Brain (organoid and tissue), 16 donors: ENCODE measurements at places on chromosomes 4 and X.

DNA sequence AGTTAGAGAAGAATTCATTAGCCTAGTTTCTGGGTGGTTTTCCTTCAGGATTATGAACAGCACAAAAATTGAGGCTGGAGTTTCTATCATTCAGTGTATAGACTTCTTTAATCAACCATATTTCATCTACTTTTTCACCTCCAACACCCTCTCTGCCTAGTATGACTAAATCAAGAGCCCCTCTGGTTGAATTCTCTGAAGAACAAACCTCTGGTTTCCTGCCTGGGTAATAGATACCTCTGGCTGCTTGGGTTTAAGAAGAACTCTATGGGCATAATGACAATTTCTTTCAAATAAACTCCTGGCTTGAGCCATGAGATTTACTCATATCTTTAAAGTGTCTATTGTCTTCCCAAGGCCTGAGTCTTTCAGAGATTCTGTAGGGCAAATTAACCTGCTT lies 66.5 kb downstream of the C4orf33 start:
- no peak for DNase-seq

- no peak for DNase-seq
Observed at GRCh38 chrX:73615022-73615421, 52.0 kb downstream of the CHIC1 start.

- DNase-seq, result no peak
Observed at GRCh38 chrX:52420824-52421443, 52.1 kb downstream of the XAGE2 start.

- DNase-seq, result no peak
Observed at GRCh38 chr4:23382879-23383278, 507.0 kb downstream of the PPARGC1A start.

- DNase-seq, result no peak
Observed at GRCh38 chr4:17283832-17284231, 228.1 kb downstream of the QDPR start.

DNA sequence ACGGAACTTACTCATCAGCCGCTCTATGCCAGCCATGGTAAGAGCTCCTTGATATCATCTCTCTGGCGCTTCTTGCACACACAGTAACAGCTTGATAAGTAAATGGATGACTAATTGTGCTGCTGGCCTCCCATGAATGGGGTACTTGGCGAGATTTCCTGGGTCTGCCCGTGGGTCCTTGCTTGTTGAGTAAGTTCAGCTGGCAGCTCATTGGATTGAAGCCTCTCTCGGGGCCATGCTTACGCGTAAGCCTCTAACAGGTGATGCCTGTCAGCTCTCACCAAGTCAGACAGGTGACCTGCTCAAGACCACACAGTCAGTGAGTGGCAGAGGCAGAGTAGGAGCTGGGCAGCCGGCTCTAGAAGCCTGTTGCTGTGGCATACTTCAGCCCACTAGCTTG lies 7.7 kb downstream of the NSG1 start:
- no peak for DNase-seq

DNA sequence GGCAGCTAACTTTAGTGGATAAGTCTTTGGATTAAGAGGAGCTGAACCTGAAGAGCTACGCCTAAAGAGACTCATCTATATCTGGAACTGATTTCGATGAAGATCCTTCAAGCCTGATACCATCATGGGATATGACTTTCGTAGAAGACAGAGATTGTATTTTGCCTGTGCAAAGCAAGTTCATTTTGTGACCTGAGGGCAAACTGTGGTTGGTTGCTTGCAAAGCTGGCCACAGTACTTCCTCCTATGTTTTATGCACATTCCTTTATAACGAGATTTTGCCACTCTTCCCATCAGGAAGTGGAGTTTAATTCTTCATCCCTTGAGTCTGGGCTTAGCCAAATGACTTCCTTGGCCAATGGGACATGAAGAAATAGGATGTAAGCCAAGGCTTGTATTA lies 519.3 kb upstream of the NR3C2 start:
- DNase-seq, result no peak

- no peak for DNase-seq
Observed at GRCh38 chr4:83040269-83040668, 5.3 kb downstream of the COPS4 start.

DNA sequence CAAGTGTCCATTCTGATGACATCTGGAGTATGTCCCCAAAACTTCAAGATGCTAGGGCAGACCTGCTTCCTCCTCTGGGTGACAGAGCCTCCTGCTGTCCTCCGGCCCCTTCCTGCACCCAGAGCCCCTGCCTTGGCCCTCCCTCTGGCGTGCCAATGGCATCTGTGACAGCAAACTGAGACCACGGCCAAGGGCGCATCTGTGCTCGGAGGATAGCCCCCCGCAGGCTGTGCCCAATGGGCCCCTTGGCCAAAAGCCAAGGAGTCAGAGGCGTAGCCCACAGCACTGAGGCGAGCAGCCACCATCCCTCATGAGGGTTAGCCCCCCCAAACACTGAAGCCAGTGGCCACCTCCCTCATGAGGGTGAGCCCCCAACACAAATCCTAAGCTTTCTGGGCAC lies 7.9 kb downstream of the LRPAP1 start:
- DNase-seq, result no peak

DNA sequence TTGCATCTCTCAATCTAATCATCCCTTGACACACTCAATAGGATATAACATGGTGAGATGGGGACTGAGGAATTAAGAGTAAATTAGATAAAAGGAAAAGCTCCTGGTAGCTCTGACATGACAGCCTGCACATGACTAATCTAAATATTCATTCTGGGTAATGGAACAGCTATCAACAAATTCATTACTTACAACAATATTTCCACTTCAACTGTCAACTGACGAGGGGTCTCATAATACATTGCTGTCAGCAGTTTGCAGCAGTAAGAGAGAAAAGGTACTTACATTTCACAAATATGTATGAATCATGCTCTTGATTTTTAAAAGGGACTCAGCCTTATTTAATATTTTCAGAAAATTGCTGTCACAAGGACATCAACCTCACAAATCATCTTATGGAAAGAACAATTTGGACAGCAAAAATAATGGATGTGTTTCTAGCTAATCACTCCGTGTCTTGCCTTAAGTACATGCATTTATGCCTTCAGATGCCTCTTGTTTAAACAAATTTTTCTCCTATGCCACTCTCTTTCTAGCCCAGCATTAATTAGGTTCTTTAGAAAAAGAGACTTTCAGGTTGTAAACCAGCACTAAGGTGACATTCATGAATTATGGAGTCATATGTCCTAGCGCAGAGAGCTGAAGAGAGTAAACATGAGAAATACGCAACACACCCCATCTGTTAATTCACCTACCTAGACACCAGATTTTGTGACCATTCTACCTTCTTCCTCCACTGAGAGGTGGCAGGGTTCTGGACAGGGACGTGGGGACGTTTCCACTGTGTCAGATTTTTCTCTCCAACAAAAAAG lies 99.6 kb upstream of the TMEM150C start:
- peak; percentile 37 for DNase-seq

DNA sequence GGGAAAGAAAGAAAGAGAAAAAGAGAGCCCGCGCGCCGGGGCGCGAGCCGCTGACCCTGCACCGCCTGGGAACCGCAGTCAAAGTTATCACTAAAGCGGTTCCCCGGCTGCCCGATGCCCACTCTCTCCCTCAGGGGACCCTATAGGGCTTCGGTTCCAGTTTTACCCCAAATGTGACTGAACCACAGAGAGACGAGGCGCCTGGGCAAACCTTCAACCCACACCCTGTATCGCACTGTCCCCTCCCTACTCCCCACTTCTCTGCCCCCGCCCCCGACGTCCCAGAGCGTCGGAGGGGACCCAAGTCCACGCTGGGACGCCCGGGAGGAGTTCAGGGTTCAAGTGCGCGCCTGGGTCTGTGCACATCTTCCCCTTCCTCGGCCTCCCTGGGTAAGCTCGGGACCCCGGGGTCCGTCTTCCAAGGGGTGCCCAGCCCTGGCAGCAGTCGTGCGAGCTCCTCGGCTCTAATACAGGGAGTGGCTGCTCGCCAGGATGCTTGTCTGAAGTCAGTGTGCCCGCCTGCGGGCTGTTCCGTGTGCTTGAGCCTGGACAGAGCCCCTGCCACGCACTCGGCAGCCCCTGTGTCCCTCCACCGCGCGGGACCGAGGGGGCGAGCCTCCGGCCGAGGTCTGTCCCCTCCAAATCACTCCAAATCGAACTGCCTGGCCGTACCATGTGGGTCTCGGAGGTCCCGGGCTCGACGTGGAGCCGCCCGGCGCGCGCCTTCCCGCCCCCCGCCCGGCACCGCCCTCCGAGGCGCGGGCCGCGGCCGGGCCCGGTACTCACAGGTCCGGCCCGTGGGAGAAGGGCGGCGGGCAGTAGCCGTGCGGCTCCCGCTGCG lies 960 bp downstream of the TRPC3 start:
- peak; percentile 40 for DNase-seq

GRCh38 chr4:6607368-6608055 lies 32.5 kb downstream of the MAN2B2 start:
- DNase-seq, result no peak

- DNase-seq, result no peak
Observed at GRCh38 chr4:155487210-155487609, 110.4 kb upstream of the MAP9 start.
